Panc1 (cell line): ENCODE measurements at places on chromosomes 1 and 21.

- no peak for DNase-seq
Observed at GRCh38 chr1:115088115-115088778, 1.1 kb downstream of the TSPAN2 start.

GRCh38 chr1:198957044-198957443, 318.2 kb downstream of the PTPRC start:
- DNase-seq = no peak

GRCh38 chr1:195495720-195496635, 1112.3 kb downstream of the KCNT2 start:
- no peak for DNase-seq

DNA sequence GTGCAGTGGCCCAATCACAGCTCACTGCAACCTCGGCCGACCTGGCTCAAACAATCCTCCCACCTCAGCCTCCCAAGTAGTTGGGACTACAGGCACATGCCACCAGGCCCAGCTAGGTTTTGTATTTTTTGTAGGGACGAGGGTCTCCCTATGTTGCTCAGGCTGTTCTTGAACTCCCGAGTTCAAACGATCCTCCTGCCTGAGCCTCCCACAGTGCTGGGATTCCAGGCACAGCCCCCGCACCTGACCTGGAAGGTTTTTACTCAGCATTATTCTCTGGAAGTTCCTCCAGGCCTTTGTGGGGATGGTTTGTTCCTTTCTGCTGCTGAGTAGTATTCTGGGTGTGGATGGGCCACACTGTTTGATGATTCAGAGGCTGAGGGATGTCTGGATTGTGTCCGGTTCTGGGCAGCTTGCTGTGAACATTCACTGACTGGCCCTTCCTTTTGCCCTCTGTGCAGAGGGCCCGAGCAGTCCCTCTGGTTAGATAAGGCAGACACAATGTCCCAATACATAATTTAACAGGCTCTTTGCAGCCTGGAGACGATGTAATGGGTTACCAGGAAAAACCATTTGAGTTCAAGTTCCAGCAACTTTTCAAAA, 6.0 kb upstream of the TRAPPC10 start:
- DNase-seq = peak; percentile 10

- DNase-seq = no peak
Observed at GRCh38 chr21:26365849-26366248, 195.3 kb upstream of the APP start.

DNA sequence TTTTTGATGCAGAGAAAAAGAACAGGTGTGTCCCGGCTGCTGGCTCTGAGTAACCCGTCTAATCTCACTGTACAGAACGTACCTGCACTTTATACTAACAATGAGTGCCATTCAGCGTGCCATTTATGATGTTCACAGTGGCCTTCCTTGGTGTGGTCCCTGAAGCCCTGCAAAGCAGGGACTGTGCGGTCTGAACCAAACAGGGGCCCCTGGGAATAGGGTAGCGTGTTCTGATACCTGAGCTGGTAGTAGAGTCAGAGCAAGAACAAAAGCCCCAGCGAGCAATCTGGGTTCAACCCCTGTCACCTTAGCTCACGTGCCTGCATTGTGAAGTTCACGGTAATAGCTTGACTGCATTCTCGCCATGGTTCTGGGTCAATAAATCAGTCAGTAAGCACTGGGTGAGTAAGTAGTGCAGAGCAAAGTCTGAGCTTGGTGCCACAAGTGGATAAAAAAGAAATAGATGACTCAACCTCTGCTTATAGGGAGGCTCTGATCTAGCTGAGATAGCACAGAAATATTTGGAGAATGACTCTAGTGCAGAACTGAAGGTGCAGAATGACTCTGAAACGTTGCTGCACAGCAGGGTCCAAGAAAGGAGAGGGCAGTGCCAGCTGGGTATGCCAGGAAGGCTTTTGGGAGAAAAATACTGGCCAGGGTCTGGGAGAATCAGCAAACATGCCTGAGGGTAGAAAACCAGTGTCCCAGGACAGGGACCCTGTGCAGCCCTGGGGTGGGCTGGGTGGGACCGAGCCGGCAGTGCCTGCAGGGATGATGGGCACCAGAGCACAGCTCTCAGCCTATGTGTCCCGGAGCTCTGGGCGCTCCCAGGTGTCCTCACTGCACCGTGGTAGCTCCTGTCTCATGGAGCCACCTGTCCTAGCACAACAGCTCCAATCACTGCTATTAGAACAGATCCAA, 125.9 kb downstream of the RHOU start:
- DNase-seq = peak; percentile 80

- no peak for DNase-seq
Observed at GRCh38 chr1:168509875-168510791, 33.7 kb downstream of the XCL2 start.

GRCh38 chr1:213183036-213183672, 132.1 kb downstream of the RPS6KC1 start:
- no peak for DNase-seq

DNA sequence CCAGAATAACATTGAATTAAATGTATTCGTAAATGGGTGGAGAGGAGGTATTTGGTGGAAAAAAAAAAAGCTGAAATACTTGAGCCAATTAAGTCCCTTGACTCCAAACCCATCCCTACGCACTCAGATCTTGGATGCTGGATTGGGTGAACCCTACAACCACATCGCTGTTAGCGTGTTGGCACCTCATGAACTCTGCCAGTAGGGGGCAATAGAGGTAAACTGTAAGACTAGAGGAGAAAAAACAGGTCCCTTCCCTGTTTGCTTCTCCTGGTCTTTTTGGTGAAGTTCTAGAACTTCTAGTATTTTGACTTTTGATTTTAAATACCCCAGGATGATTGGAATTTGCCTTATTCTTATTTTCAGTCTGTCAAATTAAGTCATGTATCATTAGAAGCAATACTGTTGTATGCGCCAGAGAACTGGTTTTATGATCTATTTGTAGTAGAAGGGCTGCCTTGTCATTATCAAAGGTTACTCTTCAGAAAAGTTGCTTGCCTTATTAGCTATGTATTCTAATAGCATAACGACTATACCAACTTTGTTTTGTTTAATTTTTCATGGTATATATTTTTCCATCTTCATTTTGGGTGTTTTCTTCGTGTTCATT, 1.9 kb upstream of the OR13G1 start:
- peak; percentile 46 for DNase-seq

DNA sequence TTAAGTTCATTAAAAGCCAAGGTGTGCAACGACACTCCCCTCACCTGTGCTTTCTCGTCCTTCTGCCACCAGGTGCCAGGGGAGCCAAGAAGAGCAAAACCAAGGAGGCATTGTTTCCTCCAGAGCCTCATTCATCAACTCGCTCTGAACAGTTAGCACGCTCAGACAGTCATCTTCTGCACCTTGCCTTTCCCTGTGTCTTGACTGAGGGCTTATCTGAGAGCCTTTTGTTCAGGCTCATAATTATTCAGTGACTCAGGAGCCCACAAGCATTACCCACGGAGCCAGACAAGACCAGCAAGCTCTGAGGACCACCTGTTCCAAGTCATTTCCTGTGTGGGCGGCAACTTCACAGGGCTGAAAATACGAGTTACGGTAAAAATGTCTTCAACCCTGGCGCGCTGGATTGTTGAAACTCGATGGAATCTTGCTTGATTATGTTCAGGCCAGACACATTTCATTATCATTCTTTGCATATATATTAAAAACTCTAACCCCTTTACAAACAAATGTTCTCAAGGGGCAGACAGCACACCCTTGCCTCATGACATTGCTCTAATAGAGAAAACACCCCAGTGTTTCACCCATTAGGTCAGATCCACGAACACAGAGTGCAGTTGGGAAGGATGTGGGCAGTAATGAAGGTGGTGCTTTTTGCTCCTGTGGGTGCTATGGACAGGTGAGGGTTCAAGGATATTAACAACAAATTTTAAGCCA, 89.7 kb upstream of the RUNX1 start:
- DNase-seq = no peak

- DNase-seq = no peak
Observed at GRCh38 chr1:192732787-192733186, 76.1 kb upstream of the RGS2 start.

DNA sequence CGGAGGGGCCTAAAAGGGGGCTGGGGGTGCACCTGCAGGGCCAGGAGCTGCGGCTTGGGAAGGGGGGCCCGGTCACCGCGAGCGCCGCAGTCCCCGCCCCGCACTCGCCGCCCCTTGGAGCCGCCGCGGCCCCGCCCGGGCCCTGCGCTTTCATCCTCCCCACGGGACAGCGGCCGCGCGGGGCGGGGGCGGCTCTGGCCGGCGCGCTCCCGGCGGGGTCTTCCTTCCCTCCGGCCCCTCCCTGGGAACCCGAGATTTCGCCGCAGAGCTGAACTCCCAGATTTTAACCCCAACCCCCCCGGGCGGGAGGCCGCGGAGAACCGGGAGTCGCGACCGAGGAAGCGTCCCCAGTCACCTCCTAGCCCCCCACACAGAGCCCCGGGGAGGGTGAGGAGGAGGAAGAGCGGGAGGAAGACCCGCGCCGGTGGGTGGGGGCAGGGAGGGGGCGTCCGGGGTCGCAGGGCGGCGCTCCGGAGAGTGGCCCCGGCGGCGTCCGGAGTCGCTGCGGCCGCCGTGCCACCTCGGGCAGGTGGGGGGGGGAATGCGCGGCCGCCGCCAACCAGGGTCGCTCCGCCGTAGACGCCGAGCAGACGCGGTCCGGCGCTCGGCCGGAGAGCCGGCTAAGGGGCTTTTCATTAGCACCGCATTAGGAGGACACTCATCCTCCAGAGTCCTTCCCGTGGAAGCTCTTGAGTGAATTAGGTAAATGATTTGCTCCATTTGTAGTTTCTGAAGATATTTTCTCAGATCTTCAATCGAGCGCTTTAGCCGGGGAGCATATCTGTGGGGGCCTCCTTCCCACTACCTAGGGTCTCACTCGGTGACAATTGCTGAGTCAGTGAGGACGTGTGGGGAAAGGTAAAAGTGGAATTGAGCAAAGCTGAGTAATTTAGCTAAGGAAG, 31.6 kb upstream of the NFIA start:
- DNase-seq = no peak

GRCh38 chr1:103275725-103276124, 167.4 kb upstream of the COL11A1 start:
- DNase-seq = no peak

DNA sequence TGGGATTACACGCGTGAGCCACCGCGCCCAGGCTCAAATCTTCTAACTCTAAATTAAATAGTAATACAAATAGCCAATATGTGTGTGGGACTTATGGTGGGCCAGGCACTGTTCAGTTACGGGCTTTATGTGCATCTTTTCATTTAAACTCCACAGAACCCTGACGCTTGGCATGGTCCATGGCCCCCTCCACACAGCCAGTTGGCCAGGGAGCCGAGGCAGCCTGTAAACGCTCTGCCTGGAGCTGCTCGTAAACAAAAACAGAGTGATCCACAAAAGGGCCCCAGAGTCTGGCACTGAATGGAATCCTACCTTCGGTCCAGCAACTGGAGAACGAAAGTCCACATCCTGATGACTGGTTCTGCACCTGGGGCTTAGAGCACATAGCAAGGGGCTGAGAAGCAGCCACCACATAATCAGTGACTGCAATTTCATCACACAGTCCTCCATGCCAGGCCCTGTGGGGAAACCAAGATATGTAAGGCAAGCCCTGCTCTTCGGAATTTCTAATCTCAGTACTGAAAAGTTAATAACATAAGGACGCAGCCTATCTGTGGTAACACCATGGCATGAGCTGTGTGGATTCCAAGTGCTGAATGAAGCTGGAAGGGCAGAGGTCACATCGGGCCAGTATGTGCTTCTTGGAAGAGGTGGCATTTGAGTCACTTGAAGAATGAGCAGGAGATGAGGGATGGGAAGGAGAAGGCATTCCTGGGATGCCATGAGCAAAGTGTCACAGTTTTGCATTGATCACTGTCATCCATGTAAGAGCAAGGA, 13.5 kb upstream of the ADAMTSL4 start:
- DNase-seq = no peak

DNA sequence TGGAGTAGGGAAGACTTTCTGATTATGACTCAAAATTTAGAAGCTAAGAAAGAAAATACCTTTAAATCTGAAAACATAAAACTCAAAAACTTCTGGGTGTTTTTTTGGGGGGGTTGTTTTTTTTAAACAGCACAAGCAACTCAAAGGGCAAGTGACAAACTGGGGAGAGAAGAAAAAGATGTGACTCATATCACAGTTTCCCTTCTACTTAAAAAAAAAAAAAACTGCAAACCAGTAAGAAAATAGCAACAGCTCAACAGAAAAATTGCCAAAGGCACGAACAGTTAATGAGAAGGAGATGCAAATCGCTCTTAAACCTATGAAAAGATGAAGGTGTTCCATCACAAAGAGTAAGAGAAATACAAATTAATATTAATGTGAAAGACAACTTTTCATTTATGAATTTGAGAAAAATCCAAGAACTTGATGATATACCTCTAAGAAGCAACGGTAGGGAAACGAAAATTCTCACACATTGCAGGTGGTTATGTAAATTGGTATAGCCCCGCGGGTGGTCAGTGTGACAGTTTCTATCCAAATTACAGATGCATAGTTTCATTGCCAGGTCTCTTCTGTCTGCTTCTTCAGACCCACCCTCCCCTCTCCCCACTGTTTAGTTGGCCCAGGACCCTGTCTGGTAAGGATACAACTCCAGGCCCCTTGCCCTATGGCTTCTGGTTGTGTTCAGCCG, 9.0 kb downstream of the IFNAR2 start:
- no peak for DNase-seq

DNA sequence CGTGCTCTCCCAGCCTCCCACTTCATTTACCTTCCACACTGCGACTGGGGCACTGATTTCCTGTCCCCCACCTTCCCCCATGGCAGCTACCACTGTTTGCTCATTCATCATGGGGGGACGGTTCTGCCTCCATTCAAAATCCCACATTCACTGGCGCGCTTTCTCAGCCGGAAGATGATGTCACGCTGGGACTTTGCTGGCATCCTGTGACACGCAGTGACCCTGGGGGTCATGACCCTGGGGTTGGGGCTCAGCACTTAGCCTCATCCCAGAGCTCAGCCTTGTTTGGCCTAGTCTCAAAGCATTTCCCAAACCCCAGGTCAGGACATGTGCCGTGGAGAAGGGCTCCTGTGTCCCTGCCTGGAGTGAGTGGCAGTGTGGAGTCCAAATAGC, 582 bp upstream of the KCNAB2 start:
- no peak for DNase-seq

- no peak for DNase-seq
Observed at GRCh38 chr1:185956881-185957280, 222.7 kb downstream of the HMCN1 start.

DNA sequence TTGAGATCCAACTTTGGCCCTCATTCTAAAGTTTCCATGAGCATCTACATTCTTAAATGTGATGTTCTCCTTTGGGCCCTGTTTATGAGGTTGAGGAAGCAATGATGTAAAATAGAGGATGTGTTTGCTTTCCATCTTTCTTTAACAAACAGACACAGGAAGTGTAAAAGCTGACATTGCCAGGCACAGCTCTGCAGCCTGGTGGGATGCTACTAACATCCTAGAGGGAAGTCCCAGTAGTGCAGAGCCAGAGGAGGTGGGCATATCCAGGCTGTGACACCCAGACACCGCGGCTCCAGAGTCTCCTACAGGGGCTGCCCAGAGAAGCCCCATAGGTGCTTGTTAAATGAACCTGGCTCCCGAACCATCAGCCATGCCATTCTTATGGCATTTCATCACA, 16.2 kb downstream of the OLFML2B start:
- DNase-seq = no peak

DNA sequence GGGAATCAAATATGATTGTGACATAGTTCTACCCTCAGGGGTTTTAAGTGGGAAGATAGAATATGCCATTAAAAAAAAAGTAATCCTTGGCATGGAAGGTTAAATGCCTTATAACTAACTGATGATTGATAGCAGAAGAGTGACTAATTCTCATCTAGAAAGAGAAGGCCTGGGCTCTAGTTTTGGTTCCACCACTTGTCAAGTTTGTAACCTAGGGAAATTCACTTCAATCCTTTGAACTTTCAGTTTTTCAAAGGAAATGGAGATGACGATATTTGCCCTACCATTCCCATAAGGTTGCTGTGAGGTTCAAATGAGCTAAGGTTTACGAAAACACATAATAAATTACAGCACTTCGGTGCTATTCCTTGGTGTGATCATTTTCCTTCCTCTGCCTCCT, 88.5 kb downstream of the GPR88 start:
- DNase-seq = no peak
